ENCODE measurements at places on chromosomes 6 and 20.

- DNase-seq, result no peak
These were observed 110.3 kb downstream of the CARMIL1 start for GRCh38 chr6:25389471-25389870.

DNA sequence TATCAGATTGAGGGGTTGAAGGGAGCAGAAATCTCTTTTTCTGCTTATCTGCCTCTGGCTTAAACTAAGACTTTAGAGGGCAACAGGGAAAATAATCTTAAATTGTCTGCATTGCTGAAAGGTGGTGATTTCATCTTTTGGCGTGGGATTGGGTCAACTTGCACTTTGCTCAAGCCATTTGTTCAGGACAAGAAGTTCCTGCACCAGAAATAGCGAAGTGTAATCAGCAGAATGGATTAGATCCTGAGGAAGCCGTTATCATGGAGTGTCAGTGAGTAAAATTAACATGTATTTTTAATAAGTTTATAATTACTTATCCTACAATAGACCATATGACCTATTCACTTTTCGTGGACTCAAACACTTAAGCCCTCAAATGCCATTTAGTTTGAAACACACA is 249.3 kb downstream of the CD83 start:
- no peak for DNase-seq

DNA sequence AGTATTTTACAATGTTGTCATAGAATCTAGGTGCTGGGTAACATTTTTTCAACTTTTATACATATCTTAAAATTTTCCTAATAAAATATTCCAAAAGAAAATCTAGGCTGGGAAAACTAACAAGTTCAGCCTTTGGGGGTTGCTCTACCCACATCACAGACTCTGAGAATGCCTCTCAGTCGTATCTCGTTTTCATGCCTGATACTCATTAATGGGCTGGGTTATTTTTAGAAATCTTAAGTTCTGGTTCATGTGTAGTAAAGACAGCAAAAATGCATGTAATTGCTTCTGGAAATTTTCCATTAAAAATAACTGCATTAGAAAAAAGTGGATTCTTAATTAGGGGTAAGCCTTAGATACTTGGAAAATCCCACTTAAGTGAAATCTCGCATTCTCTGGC is 149.3 kb downstream of the SLC24A3 start:
- no peak for DNase-seq

DNA sequence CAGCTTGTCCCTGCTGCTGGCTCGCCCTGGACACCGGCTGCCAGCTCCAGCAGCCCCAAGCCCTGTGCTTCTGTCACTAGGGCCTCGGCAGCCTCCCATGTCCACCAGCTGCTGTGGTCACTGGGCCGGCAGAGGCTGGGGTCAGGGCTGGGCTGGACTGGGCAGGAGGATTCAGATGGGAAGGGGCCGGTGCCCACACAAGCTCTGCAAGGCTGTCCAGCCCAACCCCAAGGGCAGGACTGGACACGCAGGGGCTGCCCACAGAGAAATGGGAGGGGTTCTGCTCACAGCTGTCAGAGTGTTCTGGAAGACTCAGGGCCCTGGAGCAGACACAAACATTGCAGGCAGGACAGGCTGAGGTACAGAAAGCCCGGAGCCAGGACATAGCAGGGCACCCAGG is 65.6 kb downstream of the ADNP start:
- DNase-seq, result no peak

DNA sequence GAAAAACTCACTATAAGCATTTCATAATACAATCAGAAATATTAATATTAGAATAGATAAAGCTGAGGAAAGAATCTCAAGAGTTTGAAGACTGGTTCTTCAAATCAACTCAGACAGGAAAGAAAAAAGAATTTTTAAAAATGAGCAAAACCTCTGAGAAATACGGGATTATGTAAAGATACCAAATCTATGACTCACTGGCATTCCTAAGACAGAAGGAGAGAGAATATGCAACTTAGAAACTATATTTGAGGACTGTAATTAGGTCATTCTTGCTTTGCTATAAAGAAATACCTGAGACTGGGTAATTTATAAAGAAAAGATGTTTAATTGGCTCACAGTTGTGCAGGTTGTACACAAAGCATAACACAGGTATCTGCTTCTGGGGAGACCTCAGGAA is 665.1 kb downstream of the RNF144B start:
- no peak for DNase-seq

DNA sequence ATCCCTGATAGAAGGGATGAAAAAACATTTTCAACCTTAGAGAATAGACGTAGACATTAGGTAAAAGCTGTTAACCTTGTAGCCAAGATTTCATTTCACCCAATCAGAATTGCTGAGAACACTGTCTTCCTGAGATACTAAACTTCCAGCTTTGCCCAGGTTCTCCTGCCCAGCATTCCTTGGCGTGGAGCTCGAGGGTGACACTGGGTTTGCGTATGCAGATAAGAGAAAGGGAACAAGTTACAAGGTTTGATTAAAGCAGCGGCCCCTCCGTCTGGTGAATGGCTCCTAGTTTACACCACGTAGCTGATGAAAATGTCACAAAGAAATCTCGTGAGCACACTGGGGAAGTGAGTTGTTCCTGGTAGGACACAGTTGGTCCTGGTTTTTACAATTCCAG is 247.8 kb downstream of the FARS2 start:
- no peak for DNase-seq

DNA sequence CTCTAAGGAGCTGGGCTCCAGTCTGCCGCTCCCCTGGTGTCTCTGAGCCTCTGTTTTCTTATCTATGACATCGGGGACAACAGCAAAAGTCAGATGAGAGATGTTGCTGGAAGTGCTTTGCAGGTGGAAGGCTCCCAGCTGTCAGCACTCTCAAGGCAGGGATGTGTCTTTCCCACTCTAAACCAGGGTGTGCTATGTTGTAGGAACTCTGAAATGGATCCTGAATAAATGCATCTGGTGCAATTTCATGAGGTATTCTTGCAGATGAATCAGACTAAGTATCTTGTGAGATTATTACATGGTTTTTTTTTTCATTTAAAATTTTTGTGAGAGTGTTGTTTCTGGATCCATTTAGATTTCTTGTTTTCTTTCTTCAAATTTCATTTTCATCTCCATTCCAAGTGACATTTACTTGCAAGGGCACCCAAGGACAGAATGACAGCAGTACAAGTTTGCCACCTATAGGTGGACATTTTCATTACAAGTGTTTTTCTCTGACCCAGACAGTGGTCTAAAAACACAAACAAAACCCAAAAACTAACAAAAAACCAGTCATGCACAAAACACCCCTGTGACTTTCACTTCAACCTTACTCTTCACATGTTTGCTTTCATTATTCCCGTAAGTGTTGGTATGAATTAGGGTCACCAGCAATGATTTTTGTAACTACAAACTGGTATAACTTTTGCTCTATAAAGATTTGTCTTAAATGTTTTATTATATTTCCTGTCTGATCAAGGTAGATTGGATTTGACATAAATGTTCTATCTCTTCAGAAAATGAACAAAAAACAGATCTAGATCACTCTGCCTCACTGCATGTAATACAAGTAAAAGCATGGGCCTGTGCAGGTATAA is 14.7 kb upstream of the SIM1 start:
- DNase-seq, result no peak

- no peak for DNase-seq
These were observed 217.7 kb downstream of the ATXN1 start for GRCh38 chr6:16543521-16543920.

DNA sequence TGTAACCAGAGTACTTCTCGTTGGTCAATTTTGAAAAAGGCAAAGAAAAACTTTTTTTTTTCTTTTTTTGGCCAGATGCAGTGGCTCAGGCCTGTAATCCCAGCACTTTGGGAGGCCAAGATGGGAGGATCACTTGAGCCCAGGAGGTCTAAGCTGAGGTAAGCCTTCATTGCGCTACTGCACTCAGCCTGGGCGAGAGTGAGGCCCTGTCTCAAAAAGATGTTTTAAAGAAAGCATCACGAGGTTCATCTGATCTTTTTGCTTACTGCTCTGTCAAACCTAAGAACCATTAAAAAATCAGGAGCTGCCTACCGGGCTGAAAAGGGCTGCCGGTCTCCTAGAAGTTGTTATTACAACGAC is 607 bp downstream of the LYRM2 start:
- DNase-seq, result no peak

DNA sequence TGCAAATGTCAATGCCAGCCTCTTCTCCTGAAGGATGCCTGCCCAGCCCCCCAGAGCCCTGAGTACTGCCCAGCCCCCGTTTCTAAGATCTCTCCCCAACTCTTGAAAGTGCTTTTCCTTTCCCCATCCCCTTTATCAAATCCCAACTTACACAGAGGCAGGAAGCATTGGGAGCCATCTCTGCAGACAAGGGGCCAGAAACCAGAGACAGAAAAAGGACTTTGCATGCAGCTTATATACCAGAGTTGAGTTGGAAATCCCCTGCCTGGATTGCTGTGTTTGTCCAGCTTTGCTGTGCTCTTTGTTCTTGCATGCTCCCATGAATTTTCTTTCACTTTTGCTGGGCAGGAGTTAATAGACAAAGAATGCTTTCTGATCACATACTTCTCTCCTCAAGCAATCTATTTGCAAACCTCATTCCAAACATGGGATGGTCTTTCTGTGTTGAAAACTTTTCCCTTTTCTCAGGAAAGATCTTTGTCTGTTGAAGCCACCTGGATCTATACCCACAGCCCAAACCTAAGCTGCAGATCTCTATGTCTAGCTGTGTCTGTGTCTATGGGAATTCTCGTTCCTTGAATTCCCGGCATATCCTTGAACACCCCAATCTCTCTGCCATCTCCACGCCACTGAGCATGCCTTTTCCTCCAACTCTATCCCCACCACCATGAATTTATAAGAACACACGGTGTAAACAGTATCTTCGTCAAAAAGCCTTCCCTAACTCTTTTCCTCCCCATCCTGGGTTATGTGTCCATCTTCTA is at the start of gene UBD:
TSS of gene UBD (minus strand) at position 209 of the 764 bp plus-strand sequence. CDS start at position 178, 31 bp downstream.
- DNase-seq, result no peak

GRCh38 chr6:113989675-113990074 is 18.7 kb upstream of the HDAC2 start:
- no peak for DNase-seq

DNA sequence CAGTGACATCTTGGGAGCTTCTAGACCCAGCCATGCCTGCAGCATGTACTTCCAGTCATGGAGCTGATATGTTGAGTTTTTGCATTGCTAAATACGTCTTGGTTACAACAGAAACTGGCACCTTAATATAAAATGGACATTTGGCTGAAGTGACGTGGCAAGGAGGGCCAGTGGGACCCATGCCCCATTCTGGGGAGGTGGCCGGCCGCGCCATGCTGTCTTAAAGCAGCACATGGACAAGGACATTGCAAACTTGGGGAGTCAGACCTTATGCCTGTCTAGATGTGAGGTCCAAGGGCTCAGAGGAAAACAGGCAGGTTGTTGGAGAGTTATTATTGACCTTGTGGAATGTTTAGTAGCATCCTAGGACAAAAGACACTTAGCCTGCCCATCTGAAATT is 588.0 kb upstream of the CDH4 start:
- no peak for DNase-seq

DNA sequence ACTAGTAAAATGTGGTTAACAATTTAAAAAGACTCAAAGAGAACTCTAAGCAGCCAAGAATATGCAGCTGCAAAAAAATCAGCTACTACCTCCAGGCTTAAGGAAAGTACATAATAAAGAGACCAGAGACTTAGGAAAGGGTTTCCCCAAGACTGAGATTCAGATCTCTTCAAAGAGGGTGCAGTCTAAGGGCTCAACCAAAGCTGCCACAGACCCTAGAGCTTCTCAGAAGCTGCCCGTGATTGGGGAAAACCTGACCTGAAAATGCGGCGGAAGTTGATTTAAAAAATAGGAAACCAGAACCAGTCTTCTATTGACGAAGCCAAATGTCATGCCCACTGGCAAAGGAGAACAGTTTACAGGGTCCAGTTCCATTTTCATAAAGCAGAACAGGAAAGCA is 516.8 kb upstream of the MARCKS start:
- DNase-seq, result no peak

- DNase-seq, result no peak
These were observed 102.6 kb upstream of the HDGFL1 start for GRCh38 chr6:22466665-22467245.

DNA sequence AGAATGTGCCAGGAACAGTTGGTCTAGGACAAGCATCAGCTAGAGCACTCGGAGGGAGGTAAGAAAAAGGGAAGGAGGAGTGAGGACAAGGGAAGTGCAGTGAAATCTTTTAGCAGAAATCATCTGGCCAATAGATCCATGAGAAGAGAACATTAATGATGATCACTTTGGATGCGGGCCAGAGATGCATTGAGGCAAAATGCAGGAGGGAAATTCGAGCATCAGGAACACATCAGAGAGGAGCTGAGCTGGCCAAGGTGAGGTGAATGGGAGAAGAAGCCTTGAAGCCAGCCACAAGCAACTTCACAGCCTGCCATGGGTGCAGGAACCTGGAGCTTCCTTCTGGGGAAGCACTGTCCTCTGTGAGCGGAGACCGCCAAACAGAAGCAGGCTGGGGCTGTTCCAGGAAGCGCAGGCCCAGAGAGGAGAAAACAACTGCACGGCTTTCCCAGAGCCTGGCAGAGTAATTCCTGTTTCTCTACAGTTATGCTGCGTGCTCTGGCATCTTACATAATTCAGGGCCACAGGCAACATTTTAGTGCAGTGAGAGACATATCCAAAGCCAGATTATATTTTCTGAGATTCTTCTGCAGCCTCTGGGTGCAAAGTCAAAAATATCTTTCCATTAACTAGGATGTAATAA is 143.8 kb downstream of the F13A1 start:
- no peak for DNase-seq

DNA sequence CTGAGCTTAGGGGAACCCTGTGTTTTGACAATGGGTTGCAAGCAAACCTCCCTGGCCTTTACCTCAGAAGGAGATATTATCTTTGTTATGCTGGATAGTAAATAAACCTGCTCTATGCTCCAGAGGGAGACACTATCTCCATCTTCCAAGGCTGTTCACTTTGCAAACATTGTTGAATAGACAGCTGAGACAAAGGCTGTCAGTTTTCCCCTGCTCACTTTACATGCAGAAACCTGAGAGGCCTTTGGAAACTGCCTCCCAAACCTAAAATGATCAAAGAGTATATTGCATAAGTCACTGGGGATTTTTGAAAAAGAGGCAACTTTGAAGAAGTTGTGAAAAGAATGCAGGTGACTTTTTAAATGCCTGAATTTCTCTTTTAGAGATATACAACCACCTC is 61.6 kb downstream of the MRAP2 start:
- no peak for DNase-seq

- peak; percentile 38 for DNase-seq
These were observed 1.3 kb upstream of the TAPBP start for GRCh38 chr6:33314943-33315792.

DNA sequence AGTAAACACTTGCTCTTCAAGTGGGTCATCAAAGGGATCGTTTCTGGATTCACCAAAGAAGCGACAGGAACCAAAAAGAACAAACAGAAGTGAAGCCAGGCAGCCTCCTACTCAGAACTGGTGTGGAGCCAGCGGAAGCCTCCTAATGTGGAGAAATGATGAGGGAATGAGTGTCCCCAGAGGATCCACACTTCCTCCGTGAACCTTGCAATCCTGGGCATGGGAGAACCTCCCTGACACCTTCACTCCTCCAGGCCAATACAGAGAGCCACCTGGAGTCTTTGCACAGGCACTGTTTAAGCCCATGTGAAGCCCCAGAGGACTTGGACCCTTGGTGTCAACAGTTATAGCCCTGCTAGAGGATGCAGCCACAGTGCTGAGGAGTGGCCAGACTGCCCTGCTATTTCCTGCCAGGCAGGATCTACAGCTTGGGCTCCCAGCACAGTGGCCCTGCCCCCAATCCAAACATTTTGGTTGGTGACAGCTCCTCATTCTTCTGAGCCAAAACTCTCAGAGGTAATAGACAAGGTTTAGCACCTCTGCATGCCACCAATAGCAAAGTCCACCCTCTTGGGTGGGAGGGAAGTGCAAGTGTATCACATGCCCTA is 23.2 kb upstream of the SERINC1 start:
- no peak for DNase-seq

GRCh38 chr20:5735845-5736510 is 14.2 kb upstream of the SHLD1 start:
- DNase-seq, result no peak

All from activated T-cell treated with anti-CD3 and anti-CD28 coated beads, Interleukin-2, amount 50 U/mL, for 48 hours (primary cell).